ENCODE measurements at places on chromosomes 4 and X.

DNA sequence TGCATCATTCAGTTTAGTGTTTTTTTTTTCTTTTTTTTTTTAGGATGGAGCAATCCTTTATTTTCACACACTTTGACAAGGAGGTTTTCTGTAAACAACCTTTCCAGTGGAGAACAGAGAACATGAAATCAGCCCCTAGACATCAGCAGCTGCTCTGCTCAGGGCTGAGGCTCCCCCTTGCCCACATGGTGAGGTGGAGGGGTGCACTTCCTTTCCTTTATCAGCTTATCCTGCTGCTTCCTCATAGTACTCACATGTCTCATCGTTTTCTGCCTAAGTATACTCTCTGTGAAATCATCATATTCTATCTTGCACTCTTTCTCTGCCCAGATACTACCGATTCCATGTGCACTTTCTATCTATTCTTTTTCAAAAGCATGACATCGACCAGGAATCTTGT is 47.6 kb upstream of the PRSS12 start:
- DNase-seq = no peak

GRCh38 chr4:13985837-13986236 is 358.3 kb upstream of the BOD1L1 start:
- DNase-seq = no peak

- DNase-seq = no peak
Measured at GRCh38 chrX:44891642-44892041, 18.7 kb downstream of the KDM6A start.

DNA sequence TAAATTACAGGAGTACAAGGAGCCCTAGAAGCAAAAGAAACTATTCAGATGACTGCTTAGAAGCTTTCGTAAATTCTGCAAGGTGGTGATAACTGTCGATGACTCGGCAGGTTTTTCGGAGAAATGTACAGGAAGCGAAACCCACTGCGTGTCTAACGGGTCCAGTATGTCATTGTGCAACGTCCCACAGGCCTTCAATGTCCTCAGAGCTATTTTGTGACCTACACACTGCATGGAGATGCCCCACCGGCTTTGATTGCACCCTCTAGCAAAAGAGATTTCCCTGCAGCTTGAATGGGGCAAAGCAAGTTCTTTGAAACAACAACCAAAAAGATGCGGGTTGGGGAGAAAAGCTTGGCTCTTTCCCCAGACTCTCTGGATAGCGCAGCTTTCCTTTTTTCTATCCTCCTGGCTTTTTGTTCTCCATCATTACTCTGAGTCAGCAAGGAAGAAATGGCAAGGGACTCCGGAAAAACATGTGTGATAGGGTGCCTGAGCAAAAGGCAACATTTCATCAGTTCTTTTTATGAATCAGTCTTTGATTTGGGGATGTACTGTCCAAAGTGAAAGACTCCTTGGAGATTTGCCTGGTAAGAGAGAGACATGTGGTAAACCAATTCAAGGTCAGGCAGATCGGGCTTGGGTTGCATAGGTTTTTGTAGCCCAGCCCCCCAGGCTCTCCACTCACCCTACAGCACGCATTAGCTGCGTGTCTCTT is 112.0 kb upstream of the TBL1X start:
- DNase-seq = no peak

DNA sequence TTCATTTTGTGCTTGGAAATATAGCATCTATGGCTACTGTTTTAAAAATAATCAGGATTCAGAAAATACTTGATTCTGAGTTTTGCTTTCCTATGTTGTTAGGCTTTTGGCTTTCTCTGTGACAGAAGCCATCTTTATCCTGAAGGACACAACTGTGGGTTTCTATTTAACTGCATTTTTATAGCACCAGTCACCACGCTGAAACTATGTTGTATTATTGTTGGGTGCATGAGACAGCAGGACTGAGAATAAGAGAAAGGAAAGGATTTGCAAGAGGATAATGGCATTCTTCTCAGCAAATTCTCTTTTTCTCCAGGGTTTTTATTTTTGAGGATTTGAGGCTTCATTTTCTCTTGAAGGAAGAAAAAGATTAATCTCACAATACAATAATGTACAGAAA is 10.1 kb upstream of the NEUROG2 start:
- DNase-seq = no peak

DNA sequence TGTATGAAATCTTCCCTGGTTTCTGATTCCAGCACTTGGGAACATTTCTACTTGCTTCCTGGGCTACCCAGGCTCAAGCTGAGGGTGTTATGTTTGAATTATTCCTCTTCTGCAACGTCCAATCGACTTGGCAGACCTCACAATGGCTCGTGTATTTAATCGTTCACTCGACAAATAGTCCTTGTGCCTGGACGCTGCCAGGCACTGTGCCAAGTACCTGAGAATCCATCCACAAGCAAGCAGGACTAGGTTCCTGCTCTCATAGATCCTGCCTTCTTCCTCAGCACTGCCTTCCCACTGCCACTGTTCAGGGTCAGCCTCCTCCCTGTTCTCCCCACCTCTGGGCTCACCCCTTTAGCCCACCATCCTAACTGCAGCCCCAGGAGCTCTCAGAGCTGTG is 113.3 kb downstream of the EFNB1 start:
- DNase-seq = no peak

GRCh38 chrX:9626379-9626778 is 139.3 kb downstream of the GPR143 start:
- no peak for DNase-seq

- DNase-seq = no peak
Measured at GRCh38 chrX:41558531-41558930, 111.4 kb downstream of the NYX start.

- DNase-seq = no peak
Measured at GRCh38 chrX:133005042-133005441, 46.6 kb upstream of the HS6ST2 start.

DNA sequence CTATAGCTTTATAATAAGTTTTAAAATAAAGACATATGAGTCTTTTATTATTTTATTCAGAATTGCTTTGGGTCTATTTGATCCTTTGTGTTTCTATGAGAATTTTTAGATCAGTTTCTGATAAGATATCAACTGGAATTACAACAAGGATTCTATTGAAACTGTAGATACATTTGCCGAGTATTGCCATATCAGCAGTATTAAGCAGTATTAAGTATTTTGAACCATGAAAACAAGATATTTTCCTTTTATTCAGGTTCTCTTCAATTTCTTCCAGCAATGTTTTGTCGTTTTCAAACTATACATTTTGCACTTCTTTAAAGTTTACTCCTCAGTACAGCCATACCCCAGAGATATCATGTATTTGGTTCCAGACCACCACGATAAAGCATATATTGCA is 598.8 kb downstream of the DACH2 start:
- no peak for DNase-seq

DNA sequence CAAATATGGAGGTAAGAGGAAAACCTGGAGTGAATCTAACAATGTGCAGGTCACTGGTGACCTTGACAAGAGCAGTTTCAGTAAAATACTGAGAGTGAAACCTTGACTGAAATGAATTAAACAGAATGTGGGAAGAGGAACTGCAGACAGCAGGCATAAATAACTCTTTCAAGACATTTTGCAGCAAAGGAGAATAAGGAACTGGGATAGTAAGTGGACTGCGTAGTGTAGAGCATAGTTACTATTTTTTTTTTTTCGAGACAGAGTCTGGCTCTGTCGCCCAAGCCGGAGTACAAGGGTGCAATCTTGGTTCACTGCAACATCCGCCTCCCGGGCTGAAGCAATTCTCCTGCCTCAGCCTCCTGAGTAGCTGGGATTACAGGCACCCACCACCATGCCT is 24.0 kb downstream of the RBMX start:
- DNase-seq = no peak

- no peak for DNase-seq
Measured at GRCh38 chr4:182604953-182605352, 312.2 kb downstream of the DCTD start.

DNA sequence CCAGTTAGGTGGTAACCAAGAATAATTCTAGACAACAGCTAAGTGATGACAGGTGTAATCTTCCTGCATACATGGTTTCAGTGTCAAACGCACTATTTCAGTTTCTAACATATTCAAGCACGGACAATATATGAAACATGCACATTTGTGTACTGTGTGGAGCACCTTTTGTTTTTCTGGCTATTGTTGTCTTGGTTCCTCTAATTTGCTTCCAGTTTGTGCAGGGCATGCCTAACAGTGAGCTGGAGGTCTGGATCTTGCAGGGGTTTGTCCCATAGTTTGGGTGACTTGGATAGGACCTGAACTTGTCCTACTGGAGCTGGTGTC is 70.5 kb upstream of the TBC1D9 start:
- no peak for DNase-seq

GRCh38 chr4:187555174-187555573 is 440.4 kb upstream of the ZFP42 start:
- DNase-seq = no peak

DNA sequence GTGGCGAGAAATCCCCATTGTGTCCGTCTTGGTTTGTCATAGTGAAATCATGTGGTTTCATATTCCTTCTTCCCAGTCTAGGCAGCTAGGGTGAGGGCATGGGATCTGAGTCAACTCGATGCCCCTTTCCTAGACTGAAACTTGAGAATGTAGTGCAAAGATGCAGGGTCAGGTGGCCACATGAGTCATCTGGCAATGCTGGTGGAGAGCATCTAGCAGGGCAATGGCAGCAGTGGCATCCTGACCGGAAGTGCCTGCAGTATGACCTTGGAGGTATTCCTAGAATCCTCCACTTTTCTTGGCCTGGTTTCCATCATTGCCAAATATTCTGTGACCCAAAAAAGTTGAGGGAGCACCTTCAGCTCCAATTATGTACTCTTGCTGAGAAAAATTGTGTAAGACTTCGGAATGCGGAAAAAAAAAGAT is 39.1 kb upstream of the TMEM184C start:
- DNase-seq = no peak

DNA sequence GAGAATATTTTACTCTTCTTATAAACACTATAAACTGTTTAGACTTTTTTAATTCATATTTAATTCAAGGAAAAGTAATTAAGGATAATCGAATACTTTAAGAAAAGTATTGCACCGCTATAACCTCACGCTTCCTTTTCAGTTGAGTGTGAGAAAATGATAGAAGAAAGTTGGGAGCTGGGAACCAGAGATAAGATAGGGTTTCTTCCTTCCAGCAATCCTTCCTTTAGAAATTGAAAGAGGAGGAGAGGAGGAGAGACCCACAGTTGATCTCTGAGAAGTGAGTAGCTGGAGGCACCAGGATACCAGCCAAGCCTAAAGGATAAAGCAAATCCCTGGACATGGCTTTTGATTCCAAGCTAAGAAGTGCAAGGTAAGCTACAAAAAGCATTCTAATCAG is 242.3 kb upstream of the NOCT start:
- DNase-seq = no peak

- no peak for DNase-seq
Measured at GRCh38 chrX:154056770-154057241, 37.1 kb upstream of the IRAK1 start.

- DNase-seq = no peak
Measured at GRCh38 chr4:99633772-99634171, 23.9 kb downstream of the C4orf54 start.

DNA sequence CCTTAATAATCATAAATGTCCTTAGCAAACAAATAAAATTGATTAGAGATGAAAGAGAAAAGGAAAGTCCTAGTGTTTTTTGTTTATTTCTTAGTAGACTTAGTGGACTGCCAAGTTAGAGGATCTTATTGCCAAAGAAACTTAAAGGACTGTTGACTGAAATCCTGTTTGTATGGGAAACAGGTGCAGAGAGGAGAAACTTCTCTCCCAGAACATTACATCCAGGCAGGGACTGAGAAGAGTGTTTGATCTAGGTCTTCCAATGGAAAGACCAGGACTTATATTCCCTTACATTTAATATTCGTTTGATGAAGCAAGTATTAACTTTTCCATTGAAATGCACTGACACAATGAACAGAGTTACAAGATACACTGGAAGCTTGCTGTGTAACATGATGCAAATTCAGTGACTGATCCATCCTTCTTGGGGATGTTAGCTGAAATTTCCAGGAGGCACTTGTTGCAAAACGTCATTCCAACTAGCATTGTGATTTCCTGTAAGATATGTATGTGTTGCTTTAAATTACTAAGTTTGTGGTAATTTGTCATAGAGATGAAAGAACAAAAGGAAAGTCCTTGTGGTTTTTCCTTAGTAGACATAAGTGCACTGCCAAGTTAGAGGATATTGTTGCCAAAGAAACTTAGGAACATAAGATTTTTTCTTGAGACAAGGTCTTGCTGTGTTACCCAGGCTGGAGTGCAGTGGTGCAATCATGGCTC is 505.6 kb downstream of the STIM2 start:
- DNase-seq = no peak

DNA sequence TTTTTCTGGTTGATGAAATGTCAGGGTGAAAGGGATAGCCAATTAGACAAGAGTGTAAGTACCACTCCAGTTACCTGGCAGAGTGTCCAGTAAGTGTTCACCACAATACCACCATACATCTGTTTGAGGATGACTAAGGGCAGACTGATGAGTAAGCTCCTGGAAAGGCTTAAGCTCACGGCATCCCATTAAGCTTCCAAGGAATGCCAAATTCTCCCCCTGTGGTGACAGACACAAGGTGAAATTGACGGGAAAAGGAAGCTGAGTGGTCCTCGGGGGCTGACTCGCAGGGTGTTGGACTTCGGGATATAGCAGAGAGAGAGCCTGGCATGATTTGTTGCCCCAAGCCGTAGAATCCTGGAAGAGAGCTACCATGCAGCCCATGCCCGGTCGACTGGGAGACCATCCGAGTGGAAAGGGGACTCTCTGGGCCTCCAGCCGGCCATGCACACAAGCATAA is 7.6 kb upstream of the BST1 start:
- no peak for DNase-seq

DNA sequence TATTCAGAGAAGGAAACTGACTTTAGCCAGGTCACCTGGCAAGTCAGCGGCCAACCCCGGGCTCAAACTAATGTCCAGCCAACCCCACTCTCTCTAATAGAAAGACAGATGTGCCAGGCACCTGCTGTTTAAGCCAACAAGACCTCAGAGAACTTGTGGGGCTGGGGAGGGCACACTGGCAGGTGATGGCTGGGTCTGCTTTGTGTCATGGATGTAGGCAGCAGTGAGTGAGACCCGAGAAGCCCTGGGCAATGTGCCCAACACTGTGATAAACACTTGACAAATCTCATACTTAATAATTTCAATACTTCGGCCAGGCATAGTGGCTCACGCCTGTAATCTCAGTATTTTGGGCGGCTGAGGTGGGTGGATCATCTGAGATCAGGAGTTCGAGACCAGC is 9.0 kb upstream of the CD99L2 start:
- DNase-seq = no peak

Data from stimulated activated CD8-positive, alpha-beta memory T cell treated with anti-CD3 and anti-CD28 coated beads, Interleukin-2, amount 100 ng/mL, for 1 hour (primary cell).